ENCODE measurements at places on chromosomes 6 and 20.

- DNase-seq: no peak
These were observed 36.3 kb upstream of the SIRPA start for GRCh38 chr20:1858871-1859270.

DNA sequence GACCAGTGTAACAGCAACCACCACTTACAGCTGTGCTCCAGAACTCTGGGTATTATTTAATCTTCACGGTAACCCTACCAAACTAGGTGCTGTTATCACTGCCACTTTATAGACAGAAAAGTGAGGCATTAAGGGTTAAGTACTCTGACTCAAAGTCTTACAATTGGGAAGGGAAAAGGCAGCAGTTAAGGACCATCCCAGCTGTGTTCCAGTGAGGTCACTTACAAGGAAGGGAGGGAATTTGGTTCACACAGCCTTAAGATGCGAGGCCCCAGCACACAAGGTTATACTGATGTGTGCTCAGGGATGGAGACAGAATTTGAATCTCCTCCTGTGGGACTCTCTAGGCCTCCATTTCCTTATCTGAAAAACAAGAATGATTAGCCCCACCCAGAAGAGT is 46.7 kb downstream of the TRERF1 start:
- DNase-seq: no peak

DNA sequence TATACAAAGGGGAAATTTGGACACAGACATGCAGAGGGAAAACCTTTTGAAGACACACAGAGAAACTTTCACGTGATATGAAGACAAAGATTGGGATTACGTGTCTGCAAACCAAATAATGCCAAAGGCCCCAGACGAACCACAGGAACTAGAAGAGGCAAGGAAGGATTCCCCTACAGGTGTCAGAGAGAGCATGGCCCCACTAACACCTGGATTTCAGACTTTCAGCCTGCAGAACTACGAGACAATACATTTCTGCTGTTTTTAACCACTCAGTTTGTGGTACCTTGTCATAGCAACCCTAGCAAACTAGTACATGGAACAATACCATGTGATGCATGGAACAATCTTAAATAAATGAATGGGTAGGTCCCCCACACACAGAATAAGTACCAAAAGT is 341.0 kb downstream of the HDGFL1 start:
- no peak for DNase-seq

DNA sequence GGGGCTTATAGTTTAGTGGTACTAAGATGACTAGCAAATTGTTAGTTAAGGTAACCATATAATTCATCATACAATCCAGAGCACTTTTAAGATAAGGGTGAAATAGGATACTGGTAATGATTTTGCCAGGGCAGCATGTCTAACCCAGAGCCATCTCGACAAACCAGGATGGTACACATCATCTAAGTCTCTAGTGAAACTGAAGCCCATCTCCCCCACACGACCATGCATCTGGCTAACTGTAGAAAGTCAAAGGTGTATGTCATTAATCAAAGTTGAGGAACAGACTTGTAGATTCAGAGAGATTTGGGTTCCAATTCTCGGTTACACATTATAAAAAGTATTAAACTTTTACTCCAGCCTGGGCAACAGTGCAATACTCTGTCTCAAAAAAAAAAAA is 78.3 kb downstream of the PRKN start:
- DNase-seq: no peak

GRCh38 chr6:31399589-31400466 is 3.6 kb upstream of the MICA start:
- peak; percentile 76 for DNase-seq

GRCh38 chr6:37783025-37783855 is 36.3 kb upstream of the ZFAND3 start:
- no peak for DNase-seq

- DNase-seq: no peak
These were observed 33.2 kb upstream of the PAQR8 start for GRCh38 chr6:52328729-52329128.

- DNase-seq: peak; percentile 42
These were observed 67.7 kb downstream of the PHACTR2 start for GRCh38 chr6:143745166-143746133.

- DNase-seq: no peak
These were observed 23.6 kb downstream of the CDS2 start for GRCh38 chr20:5150226-5151076.

DNA sequence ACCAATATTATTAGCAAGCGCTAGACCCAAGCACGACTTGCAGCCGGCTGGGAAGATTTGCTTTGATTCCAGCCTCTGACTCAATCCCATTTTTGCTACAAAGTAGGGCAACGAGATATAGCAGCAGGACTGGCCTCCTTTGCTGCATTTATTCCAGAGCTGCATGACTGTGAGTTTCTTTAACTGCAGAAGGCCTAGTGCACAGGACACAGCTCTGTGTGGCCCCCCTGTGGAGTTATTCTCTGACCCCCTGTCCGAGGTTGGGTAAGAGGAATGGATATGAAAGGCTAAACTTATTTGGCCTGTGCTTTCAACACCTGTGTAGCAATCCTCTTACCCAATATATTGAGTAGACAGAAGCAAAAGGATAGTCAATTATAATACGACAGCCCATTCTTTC is 133.3 kb upstream of the SPTLC3 start:
- DNase-seq: no peak

- DNase-seq: no peak
These were observed 11.1 kb upstream of the SCGN start for GRCh38 chr6:25640891-25641290.

GRCh38 chr6:38503032-38503773 is 136.5 kb downstream of the BTBD9 start:
- DNase-seq: no peak

GRCh38 chr6:126805861-126806260 is 312.6 kb upstream of the RSPO3 start:
- no peak for DNase-seq

DNA sequence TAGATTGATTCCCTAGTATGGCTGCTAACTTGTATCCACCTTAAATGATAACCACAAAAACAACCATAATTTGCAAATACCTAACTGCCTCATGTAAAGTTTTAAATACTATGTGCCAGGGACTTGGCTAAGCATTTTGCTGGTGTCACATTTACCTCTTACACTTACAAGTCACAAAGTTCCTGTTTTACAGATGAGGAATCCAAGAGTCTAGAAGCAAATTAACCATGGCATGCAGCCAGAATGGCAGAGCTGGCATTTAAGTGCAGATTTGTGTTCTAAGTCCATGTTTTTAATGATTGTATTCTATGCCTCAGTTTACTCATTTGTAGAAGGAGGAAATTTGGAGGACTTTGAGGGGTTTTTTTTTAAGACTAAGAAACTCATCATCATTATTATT is 696.7 kb downstream of the PTPRT start:
- DNase-seq: no peak

DNA sequence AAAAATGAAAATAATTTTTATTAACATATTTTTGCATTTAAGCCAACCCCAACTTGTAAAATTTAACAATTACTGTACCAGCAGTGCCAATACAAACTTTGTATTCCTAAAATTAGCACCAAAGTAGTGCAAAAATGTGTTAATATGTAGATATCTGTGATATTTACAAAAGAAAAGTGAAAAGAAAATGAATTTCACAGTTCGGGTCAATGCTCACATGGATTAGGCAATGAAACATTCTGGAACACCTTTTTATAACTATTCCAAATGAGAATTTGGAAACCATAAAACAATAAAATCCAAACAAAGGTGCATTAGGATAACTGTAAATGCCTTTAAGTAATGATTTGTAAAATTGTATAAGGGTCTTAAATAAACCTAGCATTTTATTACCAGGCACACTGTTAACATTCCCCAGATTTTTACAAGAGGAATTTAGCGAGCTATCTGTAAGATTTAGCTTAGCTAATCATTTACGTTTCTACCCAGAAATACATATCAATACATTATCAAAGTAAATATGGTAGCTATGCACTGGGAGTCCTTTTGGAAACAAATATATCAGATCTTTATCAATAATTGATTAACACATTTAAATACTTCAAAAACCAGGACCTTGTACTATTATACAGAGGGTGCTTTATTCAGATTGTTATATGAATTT is 112.2 kb downstream of the MTFR2 start:
- no peak for DNase-seq

GRCh38 chr20:48292806-48293205 is 507.5 kb upstream of the SULF2 start:
- peak; percentile 77 for DNase-seq

DNA sequence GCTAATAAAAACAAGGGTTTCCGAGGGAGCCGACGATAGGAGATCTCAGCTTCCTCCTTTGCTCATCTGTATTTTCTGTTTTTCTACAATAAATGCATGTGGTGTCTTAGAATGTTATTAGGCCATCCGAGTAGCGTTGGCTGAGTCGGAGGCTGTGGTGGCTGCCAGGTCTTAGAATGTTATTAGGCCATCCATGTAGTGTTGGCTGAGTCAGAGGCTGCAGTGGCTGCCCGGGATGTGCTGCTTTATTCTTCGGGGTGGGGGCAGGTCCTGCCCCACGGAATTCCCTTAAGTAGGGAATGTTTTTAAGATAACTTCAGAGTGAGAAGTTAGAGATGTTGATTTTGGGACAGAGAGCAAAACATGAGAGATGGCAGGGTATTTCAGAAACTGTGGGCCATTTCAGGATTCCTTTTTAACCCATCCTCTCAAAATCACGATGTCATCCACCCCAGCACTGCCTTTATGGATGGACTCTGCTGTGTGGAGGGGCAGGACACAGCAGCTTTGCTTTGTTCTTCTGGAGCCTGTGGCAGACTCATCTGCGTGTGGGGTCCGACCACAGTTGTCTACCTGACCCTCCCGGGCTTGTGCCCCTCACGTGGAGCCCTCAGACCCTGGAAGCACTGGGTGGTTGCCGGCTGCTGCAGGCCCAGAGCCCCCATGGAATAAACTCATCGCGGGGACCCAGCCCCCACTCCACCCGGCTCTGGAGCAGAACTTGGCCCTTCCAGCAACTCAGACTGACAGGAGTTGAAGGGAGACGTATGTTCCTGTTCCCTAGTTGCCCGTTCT is 20.4 kb downstream of the OSBPL2 start:
- DNase-seq: no peak

GRCh38 chr6:72721346-72721745 is 99.5 kb downstream of the KCNQ5 start:
- DNase-seq: no peak

DNA sequence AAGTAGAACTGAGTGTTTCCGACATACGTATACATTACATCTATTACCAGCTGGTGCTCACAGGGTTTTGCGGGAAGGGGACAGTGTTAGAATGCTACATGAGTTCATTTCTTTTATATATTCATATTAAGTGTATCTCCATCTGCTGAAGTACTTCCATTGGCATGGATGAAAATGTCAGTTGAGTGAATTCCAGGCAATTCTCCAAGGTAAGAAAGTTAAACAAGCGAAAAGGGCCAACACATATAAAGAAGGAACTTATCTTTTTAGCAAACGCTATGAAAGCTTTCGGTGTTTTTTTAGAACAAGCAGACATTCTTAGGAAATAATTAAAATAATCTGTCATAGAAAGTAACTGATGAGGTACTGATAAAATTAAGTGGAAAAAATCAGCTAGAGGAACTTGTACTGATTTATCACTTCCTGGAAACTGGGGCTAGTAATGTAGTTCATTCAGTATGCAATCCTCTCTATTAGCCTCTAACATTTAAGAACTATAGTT is 34.6 kb downstream of the RNF146 start:
- no peak for DNase-seq

DNA sequence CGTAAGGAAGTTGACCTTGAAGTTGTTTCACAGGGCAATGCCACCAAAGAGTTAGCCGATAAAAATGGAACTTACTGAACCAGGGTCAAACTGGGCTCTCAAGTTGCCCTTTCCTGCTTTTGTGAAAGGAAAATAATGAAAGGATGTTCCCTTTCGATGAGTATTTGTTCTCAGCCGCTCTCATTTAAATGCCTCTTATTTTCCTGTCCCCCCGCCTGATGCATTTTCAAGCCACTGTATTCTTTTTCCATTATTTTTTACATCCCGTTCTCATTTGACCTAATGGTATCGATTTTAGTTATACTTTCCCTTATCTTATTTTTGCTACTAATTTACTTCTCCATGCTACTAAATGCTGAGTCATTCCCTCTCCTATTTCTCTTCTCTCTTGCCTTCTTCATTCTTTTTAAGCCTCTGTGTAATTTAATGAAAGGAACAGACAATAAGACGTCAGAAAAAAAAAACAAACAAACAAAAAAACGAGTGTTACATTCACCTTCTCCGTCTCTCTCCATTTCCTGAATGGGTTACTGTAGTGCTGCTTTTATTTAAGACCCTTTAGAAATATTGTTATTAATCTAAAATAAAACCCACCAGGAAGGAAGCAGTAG is 655 bp upstream of the NDUFAF4 start:
- DNase-seq: no peak

DNA sequence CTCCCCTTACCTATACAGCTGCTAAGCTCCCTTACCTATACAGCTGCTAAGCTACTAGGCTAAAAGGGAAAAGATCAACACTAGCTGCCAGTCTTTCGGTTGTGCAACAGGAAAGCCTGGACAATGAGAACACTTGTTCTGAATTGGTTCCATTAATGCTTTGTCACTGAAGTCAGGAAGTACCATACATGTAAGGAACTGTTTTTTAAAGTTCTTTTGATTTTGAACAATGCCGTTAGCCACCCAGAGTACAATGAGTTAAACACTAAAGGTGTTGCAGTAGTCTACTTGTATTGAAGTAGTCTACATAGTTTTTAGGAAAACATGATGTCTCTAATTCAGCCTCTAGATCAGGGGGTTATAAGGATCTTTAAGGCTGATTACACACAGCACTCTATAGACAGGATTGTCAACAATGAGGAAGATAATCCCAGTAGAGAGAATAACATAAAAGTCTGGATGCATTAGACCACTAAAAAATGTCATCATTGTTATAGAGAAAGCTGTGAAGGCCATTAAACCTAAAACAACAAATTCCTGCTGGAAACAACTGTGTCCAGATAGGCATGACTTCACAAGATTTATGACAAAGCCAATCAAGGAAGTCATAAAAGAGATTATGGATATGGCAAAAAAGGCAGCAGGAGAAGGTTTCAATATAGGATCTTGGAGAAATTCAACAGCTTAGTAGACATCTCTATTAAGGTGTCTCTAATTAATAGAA is 306.3 kb downstream of the PHF3 start:
- DNase-seq: no peak

GRCh38 chr6:139868576-139868975 is 494.1 kb upstream of the CITED2 start:
- DNase-seq: no peak

GRCh38 chr20:10362674-10363073 is 71.3 kb downstream of the MKKS start:
- DNase-seq: no peak

DNA sequence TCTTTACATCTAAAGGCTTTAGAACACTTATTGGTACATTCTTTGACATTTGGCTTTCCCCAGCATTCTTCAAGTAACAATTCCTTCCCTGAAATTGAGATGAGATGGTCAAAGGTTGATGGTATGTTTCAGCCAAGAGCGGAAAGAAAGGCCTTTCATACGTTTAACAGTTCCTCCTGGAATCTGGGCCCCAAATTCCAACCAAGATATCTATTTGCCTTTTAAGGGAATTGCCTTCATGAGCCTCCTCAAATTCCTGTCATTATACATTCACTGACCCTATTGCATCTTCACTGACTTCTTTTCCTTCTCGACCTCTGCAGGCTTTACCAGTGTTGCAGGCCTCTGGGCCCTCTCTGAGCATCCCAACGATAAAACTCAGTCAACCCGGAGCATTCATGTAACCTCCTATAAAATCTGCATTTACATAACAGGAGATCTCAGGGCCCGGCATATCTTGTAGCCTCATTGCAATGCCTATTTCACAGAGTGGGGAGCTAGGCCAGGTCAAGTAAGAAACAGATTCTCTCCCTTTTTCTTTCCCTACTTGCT is 18.3 kb upstream of the WFDC9 start:
- DNase-seq: no peak

- no peak for DNase-seq
These were observed 81.9 kb upstream of the E2F3 start for GRCh38 chr6:20319520-20320357.

Data from urothelium cell line (cell line).